Stimulated activated CD8-positive, alpha-beta memory T cell treated with anti-CD3 and anti-CD28 coated beads, Interleukin-2, amount 100 ng/mL, for 48 hours (primary cell): ENCODE measurements at places on chromosomes 13 and 19.

DNA sequence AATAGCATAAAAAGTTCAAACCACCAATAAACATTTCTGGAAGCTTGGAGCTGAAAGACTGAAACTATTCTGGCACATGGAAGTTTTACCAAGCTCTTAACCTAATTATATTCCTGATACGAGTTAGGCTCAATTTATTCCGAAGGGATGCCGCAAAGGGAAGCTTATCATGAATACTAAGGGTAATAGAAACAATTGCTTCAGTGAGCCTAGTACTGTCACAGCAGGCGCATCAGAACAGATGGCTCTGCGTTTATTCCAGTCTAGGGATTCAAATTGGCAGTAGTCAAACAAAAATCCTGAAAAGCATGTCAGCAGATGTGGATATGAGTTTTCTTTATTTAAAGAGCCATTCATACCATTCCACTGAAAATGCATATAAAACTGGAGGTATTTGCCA, 779.5 kb downstream of the GPC5 start:
- DNase-seq, result no peak

GRCh38 chr13:45989607-45990006, 62.9 kb downstream of the ZC3H13 start:
- DNase-seq, result no peak

DNA sequence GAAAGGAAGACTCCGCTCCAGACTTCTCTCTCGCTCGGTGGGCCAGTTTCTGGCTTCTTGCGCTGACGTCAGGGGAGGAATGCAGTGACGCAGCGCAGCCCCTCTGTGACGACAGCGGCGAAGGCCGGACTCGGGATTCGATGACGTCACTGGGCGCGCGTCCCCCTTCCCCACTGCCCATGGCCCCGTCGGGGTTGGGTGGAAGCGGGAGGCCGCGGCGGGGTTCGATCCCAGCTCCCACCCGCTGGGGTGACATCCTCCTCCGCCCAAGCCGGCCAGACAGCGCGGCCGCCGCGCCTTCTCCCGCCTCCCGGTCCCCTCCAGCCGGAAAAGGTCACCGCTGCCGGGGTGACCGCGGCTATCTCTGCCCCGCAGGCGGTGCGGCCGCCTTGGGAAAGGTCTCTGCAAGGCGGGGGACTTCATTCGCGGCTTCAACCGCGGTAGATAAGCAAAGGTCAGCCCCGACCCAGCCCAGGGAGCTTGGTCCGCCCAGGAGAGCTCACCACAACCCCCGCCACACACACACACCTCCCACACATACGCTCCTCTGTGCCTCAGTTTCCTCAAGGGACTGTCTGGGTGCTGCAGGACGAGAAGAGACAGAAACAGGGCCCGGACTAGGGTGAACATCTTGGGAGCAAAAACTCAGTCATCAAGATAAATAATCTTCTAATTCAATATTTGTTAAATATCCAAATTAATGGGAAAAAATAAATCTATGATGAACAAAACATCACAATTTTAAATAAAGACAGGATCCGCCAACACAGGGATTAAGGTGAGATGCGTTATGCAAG, 844 bp upstream of the RFX1 start:
- DNase-seq, result peak; percentile 72

- DNase-seq, result no peak
Measured at GRCh38 chr19:4103080-4103433, 20.9 kb downstream of the MAP2K2 start.

DNA sequence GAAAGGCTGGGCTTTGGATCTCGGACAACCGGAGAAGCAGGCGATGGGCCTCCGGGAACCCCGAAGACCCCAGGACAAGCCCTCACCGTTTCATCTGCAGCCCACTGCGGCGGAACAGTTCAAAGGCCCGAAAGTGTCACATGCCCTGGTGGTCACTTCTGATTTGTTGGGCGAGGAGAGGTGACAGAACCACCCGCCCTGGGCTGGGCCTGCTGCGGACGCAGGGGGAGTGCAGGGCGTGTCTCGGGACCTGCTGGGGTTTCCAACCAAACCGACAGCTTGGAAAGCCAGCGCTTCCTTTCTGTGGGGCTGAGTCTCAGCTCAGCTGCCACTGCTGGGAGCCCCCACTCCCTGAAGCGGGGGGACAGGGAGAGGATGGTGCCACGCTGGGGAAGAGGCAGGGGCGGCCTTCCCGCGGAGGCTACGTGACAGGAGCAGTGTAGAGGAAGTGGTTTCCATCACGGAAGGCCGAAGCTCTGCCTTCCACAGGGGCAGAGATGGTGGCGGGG, 22.8 kb upstream of the ZBTB7A start:
- peak; percentile 61 for DNase-seq

DNA sequence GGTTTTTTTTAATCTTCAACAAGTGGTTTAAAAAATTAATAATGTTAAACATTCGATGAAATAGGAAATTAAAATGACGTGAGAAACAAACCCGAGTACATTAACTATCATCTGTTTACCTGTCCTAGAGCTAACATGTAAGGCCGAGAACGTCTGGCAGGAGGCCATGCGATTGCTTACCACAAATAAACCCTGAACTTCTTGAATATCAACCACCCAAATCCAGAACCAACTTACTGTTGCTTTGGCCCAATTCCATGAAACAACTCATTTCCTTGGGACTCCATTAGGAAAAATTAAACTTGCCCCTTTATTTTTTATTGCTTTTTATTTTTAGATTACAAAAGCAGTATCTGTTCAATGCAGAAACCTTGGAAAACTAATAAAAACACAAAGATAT, 228.9 kb upstream of the IRS2 start:
- DNase-seq, result no peak

GRCh38 chr19:35780717-35781116, 5.4 kb downstream of the ARHGAP33 start:
- no peak for DNase-seq

DNA sequence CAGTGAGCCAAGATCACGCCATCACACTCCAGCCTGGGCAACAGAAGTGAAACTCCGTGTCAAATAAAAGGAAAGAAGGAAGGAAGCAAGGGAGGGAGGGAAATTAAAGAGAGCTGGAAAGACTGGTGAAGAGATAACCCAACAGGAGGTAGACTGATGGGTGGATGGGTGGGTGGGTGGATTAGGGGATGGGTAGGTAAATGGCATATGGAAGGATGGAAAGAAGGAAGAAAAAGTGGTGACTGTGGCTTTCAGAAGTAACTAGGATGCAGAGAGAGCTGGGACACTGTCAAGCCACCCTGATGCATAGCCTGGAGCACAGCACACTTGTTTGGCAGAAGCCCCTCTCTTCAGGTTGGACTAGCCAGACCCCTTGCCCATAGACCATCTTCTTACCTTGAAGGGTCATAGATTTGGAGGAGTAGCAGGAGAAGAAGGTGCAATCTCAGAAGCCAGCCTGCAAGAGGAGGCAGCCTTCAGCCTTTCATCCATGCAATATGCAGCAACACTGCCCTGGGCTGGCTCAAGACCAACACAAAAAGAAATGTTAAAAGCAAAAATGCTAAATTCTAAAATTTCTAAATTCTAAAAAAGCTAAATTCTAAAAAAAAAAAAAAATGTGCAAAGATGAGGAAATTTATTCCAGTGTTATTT, 5.1 kb downstream of the IQCN start:
- no peak for DNase-seq

GRCh38 chr13:40503966-40504591, 162.4 kb downstream of the FOXO1 start:
- no peak for DNase-seq

- DNase-seq, result no peak
Measured at GRCh38 chr13:99572921-99573320, 71.6 kb downstream of the TM9SF2 start.

- no peak for DNase-seq
Measured at GRCh38 chr19:42207767-42208271, 9.7 kb downstream of the DEDD2 start.

DNA sequence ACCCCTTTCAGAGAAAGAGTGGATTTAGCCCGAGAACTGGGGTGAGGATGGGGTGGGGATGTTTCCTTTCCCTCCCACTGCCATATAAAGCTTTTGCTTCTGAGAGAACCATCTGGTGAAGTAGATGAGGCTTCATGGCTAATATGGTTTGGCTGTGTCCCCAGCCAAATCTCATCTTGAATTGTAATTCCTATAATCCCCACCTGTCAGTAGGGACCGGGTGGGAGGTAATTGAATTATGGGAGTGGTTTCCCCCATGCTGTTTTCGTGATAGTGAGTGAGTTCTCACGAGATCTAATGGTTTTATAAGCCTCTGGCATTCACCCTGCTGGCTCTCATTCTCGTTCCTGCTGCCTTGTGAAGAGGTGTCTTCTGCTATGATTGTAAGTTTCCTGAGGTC, 270.9 kb downstream of the LMO7 start:
- no peak for DNase-seq

DNA sequence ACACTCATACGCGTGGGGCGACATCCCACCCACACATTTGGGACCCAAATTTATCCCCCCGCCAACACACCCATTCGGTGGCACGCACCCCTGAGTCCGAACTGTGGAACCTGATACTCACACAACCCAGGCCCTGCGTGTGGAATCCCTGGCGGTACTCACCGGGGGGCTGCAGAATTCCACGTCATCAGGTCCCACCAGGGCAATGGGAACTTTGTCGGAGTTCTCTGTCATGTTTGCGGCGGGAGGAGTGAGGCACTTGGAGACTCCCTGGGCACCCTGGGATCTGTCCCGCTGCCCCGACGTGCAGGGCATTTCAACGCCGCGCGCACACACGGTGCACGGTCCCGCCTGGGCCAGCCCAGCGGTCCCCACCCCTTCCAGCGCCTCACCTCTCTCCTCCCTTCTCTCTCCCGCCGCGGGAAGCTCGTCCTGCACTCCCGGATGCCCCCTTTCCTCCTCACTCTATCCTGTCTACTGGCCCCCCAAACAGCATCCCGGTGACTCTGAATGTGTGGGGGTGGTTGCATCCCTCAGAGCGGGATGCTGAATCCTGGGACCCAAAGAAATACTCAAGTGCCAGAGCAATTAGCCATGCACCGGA, at the start of gene CNMD:
Gene CNMD, minus strand, starts transcription at position 353 of the 604 bp plus-strand sequence. Its CDS starts 119 bp downstream, at position 234.
- DNase-seq, result no peak

- DNase-seq, result no peak
Measured at GRCh38 chr13:82747958-82748357, 1134.3 kb downstream of the SLITRK1 start.

DNA sequence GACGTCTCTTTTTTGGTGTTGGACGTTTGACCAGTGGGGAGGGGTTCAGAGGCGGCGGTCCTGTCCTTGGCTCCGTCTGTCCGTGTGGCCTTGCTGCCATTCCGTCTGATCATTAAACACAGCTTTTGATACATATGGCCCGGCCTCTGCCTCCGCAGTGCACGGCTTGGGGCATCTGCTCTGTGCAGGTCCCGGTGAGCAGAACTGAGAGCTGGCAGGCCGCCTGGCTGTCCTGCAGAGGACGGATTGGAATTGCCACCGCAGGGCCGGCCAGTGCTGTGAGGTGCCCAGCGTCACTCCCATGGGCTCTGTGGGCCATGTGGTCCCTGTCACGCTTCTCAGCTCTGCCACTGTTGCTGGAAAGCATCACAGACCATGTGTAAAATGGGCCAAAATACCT, 5.4 kb upstream of the TMPRSS9 start:
- DNase-seq, result no peak

DNA sequence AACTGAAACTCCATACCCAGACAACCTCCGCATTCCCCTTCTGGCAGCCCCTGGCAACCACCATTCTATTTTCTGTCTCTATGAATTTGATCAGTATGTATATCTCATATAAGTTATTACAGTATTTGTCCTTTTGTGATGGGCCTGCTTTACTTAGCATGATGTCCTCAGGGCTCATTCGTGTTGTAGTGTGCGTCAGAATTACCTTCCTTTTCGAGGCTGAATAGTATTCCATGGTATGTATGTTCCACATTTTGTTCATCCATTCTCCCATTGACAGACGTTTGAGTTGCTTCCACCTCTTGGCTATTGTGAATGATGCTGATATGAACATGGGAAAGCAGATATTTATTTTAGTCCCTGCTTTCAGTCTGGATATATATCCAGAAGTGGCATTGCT, 5.0 kb downstream of the PLEKHF1 start:
- no peak for DNase-seq

- DNase-seq, result no peak
Measured at GRCh38 chr13:78372581-78372980, 230.8 kb downstream of the POU4F1 start.

GRCh38 chr19:16068696-16069259, 7.5 kb upstream of the TPM4 start:
- no peak for DNase-seq

- DNase-seq, result no peak
Measured at GRCh38 chr19:31249217-31249616, 100.0 kb downstream of the TSHZ3 start.

DNA sequence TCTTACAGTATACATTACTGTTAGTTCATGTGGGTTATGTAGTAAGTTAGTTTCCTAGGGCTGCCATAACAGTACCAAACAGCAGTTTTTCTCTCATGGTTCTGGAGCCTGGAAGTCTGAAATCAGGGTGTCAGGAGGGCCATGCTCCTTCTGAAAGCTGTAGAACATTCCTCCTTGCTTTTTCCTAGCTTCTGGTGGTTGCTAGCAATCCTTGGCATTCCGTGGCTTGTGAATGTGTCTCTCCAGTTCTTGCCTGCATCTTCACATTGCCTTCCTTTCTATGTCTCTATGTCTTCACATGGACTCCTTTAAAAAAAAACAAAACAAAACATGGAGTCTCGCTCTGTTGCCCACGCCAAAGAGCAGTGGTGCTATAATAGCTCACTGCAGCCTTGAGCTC, 95.4 kb downstream of the WDFY2 start:
- no peak for DNase-seq

DNA sequence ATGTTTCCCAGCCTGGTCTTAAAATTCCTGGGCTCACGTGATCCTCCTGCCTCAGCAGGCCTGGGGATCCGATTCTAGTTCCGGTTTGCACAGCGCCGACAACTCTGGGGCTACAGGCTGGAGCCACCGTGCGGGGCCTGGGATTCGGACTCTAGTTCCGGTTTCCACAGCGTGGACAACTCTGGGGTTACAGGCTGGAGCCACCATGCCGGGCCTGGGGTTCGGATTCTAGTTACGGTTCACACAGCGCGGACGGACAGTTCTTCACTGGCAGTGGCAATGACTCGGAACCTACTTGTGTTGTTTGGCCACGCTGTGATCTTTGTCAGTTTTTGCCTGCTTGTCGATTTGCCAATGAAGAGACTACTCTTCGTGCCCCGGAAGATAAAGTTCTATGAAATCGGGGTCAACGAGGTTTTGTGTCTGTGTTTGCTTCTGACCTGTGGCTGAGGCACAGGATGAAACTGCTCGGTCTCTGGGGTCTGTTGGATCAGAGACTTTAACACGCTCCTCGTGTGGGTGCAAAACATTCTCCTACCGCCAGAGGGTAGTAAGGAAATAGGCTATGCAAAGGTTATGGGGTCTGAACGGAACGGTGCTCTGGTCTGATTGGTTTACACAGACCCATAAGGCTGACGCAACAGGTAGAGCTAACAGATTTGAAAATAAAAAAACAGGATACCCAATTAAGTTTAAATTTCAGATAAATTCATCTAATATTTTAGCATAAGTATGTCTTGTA, 12.1 kb upstream of the ZSCAN1 start:
- DNase-seq, result no peak

- DNase-seq, result no peak
Measured at GRCh38 chr13:85592211-85592610, 207.0 kb downstream of the SLITRK6 start.

- no peak for DNase-seq
Measured at GRCh38 chr13:40031031-40031430, 375.6 kb downstream of the COG6 start.

- DNase-seq, result peak; percentile 21
Measured at GRCh38 chr13:114019367-114019766, 45.5 kb upstream of the C13orf46 start.
